ENCODE measurements at places on chromosomes 6 and 20.

DNA sequence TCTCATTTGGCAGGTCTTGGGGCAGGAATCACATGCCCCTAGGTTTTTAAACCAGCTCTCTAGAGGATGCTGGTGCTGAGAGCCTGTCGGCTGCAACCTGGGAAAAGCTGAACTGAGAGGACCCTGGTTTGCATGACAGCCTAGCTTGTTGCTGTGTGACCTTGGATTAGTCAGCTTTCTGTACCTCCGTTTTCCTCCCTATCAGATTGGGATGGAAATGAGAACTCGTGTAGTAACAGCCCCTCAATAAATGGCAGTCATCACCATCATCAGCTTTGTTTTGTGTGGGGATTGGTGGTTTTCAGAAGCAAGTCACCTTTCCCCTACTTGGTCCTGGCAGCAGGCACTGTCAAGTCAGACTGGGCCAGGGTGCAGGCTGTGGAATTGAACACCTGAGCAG lies 75.2 kb upstream of the MYL9 start:
- DNase-seq: no peak

DNA sequence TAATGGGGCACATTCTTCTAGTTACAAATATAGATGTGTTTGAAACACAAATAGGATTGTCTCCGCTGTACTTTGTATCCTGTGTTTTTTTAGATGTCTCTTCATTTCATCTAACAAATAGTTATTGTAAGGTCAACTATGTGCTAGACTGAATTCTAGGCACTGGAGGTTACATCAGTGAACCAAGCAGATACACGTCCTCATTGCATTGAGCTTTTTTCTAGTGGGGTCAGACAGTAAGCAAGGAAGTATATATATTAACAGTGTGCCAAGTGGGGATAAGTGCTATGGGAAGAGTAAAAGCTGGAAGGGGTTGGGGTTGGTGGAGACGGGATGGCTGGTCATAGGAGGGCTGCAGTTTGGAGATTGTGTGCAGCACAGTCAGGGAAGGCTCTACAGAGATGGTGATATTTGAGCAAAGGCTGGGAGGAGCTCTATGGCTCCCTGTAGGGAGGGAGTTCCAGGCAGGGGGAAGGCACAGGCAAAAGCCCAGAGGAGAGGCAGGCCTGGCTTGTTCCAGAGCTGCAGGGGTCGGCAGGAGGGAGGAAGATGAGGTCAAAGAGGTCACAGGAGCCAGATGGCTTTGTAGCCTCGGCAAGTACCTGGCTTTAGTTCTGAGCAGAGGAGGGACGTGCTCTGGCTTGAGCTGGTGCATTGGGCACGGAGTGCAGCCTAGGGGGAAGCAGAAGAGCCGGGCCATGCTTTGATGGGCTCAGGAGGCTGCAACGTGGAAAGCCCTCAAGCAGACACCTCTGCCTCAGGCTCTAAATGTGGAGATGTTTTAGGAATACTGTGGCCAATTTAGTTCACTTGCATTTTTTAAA lies 152.3 kb downstream of the ZDHHC14 start:
- DNase-seq: no peak

DNA sequence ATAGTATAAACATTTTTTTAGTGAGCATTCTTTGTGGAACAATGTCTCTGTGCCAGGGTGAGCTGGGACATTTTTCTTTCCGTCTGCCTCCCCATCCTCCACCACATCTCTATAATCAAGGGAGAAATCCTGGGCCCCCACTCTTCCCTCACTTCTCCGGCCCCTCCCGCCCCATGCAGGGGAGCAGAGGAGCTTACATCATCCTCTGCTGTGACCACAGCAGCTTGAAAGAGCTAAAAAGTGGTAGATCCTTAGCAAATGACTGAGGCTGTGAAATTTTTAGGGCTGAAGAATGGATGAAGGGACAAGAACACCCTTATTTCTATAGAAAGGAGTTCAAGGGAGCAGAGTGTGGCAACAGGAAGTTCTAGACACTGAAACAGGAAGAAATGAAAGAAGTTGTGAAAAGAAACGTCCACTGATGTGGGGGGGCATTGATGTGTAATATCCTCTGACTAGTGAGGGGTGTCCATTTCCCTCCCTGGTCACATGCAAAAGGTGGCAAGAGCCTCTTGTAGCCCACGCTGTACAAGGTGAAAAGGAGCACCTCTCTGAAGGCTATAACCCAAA lies 380.3 kb upstream of the JARID2 start:
- DNase-seq: peak; percentile 59

GRCh38 chr6:18413381-18413780 lies 26.2 kb downstream of the RNF144B start:
- DNase-seq: no peak

DNA sequence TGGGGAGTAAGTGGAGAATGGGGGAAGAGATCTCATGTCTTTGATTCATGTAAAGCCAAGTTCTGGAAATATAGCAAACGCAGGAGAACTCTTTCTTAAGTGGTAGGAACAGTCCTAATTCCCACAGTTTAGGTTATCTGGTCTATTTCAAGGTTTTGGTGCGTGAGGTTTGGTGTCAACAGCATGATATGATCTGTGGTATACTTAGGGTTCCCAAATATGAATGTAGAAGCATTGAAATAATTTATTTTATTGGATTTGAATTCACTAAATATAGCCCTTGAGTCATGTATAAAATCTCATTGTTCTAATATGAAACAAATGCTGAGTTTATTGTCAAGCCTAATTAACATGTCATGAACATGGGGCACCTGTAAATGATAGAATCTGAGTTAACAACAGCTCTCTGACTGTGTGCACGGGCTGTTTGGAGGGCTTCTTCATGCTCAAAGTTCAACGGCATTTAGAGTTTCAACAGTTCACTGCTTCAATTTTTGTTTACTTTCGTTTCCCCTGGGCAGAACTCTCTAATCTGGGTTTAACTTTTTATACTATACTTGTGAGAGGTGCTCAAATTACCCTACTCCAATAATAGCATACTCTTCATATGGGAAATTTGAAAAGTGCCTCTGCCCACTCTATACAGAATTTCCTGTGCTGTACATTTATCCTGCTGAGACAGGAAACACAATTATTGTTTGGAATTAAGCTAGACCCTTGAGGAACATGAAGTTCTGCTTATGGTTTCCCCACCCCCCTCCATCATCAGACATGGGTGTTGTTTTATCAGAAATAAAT lies 236.3 kb upstream of the ZNF217 start:
- DNase-seq: peak; percentile 64

- DNase-seq: peak; percentile 50
Measured at GRCh38 chr6:169158691-169159090, 95.0 kb downstream of the THBS2 start.

GRCh38 chr6:154555073-154555677 lies 44.7 kb upstream of the CNKSR3 start:
- peak; percentile 21 for DNase-seq

All from fibroblast of skin of scalp (primary cell).